ENCODE measurements at places on chromosomes 7 and 10.

DNA sequence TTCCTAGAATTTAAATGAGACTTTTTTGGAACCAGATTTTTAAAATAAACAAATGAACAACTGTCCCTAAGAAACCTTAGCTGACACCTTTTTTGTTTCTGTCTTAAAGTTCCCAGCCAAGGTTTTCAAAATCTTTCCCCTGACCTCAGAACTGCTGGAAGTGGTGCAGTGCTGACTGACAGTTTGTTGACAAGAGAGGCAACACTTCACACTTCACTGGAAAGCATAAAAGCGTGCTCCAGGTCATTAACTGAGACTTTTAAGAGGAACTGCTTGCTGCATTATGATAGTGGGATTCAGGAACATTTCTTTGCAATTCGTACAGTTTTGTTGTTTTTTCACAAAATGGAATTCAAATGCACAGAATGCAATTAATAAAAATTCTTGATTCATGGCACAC is 36.2 kb downstream of the SYPL1 start:
- no peak for DNase-seq

- no peak for DNase-seq
Observed at GRCh38 chr7:7180725-7181449, 1.5 kb upstream of the C1GALT1 start.

DNA sequence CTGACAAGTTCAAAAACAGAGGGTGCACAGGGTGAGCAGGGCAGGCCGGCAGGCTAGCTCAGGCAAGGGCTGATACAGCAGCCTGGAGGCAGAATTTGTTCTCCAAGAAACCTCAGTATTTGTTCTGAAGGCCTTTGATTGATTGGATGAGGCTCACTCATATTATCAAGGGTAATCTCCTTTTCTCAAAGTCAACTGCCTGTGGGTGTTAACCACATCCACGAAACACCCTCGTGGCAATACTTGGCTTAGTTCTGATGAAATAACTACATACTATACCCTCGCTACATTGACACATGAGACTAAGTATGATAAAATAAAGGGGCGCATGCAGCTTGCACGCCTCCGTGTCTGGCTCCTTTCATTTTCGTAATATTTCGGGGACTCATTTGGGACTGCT is 4.4 kb upstream of the PPP2R2D start:
- DNase-seq, result peak; percentile 30

- DNase-seq, result no peak
Observed at GRCh38 chr10:125672884-125673283, 10.1 kb downstream of the TEX36 start.

- no peak for DNase-seq
Observed at GRCh38 chr7:17342756-17343155, 44.3 kb downstream of the AHR start.

- DNase-seq, result peak; percentile 50
Observed at GRCh38 chr10:1050554-1050953, 1.6 kb upstream of the IDI1 start.

GRCh38 chr7:117564080-117564479 is 84.3 kb downstream of the CFTR start:
- no peak for DNase-seq

GRCh38 chr7:128940494-128941322 is 3.0 kb downstream of the IRF5 start:
- DNase-seq, result no peak

GRCh38 chr7:128361411-128362379 is at the start of gene PRRT4:
Gene PRRT4 (minus strand): TSS chr7:128361690.
- DNase-seq, result peak; percentile 63

DNA sequence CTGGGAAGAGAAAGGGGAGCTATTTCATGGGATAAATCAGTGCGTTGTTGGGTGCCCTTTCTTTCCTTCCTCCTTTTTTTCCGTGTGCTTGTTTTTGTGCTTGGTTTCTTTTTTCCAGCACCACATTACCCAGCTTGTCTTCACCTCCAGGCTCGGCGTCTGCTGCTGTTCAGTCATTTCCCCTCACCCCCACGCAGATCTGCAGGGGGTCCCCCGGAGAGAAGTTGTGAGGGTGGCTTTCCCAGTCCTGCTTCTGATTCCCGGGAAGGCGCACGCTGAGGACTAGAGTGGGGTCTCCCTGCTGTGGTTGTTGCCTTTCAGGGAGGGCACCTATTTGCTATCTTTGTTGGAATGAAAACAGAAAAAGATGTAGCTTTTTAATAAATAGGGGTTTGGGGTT is 1.6 kb downstream of the CAMK1D start:
- DNase-seq, result no peak
